Transverse colon (tissue), 4 donors: ENCODE measurements at places on chromosomes 2 and 18. TPM values are rescaled to one million over a fixed set of nuclear protein-coding genes. Genes with fewer than 3 reads are reported as not detected.

WNT6 gene
- total RNA-seq: 0.82 TPM

ELOA2 gene
- not detected for total RNA-seq

PLEKHB2 gene
- 144 TPM for total RNA-seq

GCA gene
- total RNA-seq: not detected

C2orf81 gene
- 0.82 TPM for total RNA-seq

DNA sequence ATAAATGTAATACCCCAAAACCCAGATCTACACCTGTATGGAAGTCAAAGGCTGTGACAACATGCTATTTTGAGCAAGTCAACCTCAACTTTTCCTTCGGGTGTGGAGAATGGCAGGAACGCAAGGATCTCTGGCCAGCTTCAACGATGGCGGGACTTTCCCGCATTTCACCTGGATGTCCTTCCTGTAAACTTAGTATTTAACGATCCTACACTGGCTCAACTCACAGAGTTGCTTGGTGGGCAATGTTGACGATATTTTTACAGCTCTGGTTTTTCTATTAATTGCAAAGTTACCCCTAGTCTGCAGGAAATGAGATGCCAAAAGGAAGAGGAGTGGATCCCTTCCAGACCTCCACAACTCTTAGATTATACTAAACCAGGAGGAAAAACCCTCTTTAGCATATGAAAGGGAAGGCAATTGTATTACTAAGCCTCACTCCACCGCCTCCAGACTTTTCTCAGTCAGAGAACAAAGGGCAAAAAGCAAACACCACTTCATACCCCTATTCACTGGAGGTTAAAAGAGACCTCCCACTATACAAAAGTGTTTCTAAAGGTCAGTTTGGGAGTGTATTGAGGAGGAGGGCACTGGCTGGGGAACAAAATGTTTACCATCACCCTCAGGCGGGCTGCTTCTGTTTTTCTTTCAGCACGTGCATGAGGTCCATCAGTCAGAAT lies 56.5 kb upstream of the ACVR1 start:
- no peak for DNase-seq

- no peak for DNase-seq
These were observed 259.3 kb downstream of the PTGR3 start for GRCh38 chr18:74949611-74950010.

- peak; percentile 59 for DNase-seq
These were observed 261.0 kb upstream of the CXCR4 start for GRCh38 chr2:136378712-136379595.

- no peak for DNase-seq
These were observed 43.6 kb downstream of the PKP4 start for GRCh38 chr2:158500333-158500732.

DNA sequence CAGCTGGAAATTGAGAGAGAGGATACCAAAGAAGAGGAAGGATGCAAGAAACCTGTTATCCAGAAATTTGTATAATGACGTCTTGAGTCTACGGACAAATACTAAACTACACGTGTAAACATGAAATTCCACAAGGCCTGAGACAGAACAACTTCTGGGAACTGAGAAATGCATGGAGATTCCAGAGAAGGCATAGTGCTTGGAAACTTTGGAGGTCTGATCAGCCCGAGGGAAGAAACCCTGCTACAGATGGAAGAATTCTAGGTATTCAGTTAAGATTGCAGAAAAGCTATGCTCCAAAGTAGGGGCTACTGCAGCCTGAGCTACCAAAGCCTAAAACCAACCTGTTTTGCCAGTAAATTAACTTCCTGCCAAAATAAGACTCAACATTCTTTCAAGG lies 120.4 kb downstream of the PDCL3 start:
- DNase-seq: no peak

GRCh38 chr2:42879913-42880737 lies 87.7 kb upstream of the HAAO start:
- no peak for DNase-seq

GRCh38 chr2:135091681-135092080 lies 39.6 kb downstream of the RAB3GAP1 start:
- no peak for DNase-seq
